Adipocyte (in vitro differentiated cells): ENCODE measurements at places on chromosomes 3 and 15.

DNA sequence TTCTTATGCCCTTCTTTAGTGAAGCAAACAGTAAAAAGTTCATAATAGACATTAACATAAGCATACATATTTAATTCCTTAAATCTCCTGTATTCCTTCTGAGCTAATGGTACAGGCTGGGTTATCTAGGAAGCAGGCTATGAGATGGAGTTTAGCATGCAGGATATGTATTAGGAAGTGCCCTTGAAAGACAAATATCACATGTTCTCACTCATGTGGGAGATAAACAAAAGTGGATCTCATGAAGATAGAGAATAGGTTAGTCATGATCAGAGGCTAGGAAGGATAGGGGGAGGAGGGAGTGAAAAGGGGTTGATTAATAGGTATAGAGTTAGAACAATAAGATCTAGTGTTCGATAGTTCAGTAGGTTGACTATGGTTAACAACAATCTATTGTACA is 105.4 kb downstream of the CLASP2 start:
- no peak for DNase-seq

GRCh38 chr3:152833089-152833488 is 1.8 kb upstream of the P2RY1 start:
- DNase-seq: no peak

DNA sequence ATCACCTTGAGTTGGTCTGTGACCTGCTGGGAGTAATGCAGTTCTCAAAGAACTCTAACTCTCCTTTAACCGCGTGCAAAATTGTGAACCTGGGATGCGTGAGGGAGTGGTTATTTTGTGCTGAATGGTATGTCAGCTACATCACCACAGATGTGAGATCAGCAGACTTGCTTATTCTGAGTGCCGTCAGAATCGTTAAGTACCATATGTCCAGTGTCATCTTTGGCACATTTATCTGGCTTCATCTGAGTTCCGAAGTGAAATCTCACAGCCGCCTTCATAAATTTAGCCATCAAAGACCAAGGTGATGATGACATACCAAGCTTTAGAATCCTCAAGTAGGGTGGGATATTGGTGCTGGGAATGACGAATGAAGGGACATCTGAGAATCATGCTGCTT is 347.2 kb upstream of the TPRG1 start:
- DNase-seq: no peak

- no peak for DNase-seq
Observed at GRCh38 chr3:125573216-125573615, 22.1 kb downstream of the OSBPL11 start.

GRCh38 chr3:98596087-98596486 is 2.7 kb upstream of the CPOX start:
- no peak for DNase-seq

DNA sequence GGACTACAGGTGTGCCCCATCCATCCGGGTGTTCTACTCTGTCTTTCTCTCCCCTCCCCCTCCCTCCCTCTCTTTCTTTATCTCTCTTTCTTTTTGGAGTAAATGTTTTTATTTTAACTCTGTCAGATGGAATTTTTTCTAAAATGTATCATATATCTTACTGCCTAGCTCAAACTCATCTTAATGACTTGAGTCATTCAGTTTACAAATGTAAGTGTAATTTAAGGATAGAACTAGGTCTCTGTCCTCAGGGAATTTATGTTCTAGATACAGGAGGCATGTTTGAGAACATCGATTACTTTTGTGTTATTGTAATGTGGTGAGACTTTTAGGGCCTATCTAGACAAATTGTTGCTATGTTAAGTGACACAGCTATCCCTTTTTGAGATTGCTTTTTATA is 3.5 kb downstream of the TBC1D23 start:
- DNase-seq: peak; percentile 50

DNA sequence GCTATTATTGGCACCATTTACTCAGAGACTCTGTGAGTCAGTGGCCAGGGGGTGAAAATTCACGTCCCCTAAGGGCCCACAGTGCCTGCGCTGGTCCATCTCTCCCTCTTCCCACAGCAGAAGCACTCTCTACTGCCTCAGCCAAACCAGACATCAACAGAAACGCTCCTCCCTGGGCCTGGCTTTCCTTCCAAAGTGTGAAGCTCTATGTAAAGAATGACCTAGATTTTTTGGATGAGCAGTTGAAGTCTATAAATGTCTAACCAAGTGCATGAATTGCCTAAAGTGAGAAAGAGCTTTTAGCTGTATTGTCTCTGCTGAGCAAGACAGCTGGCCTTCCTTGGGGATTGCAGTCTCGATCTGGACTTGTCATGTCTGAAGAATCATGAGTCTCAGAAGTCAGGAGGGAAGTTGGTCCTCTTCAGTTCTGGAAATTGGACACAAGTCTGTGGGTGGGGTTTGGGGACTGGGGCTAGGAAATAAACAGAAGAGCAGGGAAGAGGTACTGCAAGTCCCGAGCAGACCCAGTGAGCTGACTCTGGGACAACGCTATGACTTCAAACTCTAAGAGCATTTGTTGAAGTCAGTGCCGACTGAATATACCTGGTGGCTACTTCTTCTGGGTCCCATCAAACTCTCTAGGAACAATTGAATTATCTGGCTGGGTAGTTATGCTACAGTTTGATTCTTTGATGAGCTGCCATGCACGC is 29.0 kb downstream of the RASGRP1 start:
- peak; percentile 22 for DNase-seq

- no peak for DNase-seq
Observed at GRCh38 chr15:100107151-100107550, 234.6 kb downstream of the ADAMTS17 start.

- DNase-seq: no peak
Observed at GRCh38 chr3:135314237-135314636, 519.2 kb downstream of the EPHB1 start.

GRCh38 chr3:82973791-82974190 is 1212.3 kb upstream of the GBE1 start:
- DNase-seq: no peak
